ENCODE measurements at places on chromosomes 12 and 14. TPM values are rescaled to one million over a fixed set of nuclear protein-coding genes. Genes with fewer than 3 reads are reported as not detected.

DNA sequence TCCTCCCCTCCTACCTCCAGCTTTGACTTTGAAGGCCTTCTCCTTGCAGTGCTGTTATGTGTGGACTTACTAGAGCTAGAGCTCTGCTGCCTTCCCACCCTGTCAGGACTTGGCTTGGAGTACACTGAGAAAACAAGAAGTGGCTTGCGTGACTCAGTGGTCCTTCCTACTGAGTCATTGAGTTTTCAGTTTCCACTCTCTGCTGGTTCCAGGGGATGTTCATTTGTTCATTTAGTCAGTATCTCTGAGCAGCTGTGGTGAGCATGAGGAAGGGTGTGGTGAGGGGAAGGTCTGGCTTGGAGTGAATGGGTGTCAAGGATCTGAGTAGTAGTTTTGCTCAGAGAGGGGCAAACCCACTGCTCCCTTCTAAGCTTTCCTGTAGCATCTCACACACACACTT, 17.2 kb upstream of the ELK3 start:
- no peak for DNase-seq

- no peak for DNase-seq
These were observed 833.6 kb downstream of the FLRT2 start for GRCh38 chr14:86363576-86363975.

GRCh38 chr12:111222523-111222922, 146.4 kb downstream of the PHETA1 start:
- no peak for DNase-seq

DNA sequence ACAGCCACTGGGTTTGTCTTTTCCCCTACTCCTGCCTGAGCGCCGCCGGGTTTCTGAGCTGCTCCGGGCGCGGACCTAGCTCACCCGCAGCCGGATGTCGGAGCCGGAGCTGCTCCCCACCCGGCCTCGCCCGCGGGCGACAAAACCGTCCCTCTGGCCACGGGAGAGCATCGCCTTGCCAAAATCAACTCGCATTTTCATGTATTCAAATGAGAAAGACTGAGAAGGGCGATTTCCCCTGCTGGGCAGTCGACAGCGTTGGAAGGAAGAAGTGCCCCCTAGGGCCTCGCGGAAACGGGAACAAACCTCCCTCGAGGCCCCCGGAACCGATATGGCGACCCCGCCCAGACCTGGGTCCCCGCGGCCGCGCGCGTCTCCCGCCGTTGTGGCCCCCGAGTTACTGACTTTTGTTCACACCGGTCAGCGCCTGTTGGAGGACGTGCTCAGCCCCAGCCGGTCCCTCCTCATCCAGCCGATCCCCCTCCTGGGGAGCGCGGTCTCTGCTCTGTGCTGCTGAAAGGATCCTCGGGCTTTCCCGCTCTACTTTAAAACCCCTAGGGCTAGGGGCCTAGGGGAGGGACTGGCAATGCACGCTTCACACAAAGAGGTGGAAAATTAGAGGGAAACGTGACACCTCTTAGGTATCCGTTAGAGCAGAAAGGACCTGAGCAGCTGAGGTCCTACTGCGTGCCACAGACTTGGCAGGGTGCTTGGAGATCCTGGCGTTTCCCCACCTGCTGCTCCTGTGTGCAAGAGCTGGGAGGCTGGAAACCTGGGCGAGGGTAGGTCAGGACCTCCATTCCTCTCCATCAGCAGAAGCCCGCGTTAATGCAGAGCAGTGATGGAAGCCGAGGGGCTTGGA, 4.3 kb downstream of the TTC6 start:
- DNase-seq = no peak

GRCh38 chr12:52837781-52838608, 3.9 kb upstream of the KRT79 start:
- no peak for DNase-seq

- no peak for DNase-seq
These were observed 24.1 kb downstream of the PLEKHG7 start for GRCh38 chr12:92726850-92727249.

GRCh38 chr12:114789276-114789675, 105.3 kb upstream of the TBX3 start:
- no peak for DNase-seq

DNA sequence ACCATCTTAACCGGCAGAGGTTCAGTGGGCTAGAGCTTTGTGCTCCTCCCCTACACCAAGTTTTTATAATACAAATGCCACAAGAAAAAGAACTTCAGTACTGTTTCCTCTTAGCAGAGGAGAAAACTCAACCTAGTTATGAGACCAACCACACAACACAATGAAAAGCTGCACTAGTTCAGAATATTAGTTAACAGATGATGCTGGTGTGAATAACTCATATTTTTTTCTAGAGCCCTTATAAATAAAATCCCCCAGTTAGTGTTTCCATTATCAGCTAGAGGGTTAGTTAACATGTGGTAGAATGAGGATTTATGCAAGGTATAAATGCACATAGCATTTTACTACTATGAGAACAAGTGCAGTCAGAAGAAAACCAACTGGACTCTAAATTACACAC, 61.9 kb upstream of the AMN1 start:
- no peak for DNase-seq

- DNase-seq = no peak
These were observed 212.1 kb upstream of the FKBP4 start for GRCh38 chr12:2582631-2583030.

DNA sequence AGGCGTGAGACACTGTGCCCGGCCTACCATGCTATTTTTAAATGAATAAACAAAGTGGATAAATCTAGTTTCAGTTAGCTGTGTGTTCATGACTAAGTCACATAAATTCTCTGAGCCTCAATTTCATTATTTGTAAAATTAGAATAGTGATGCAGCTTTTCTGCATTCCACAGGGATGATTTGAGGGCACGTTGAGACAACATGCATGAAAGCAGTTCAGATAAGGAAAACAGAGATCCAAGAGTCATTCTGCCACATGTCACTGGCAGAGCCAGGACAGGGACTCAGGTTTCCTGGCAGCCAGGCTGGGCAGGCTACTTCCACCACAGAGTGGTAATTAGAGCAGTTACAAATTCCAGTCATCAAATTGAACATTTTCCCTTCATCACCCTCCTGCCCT, 2.9 kb upstream of the PPP4R4 start:
- no peak for DNase-seq

DNA sequence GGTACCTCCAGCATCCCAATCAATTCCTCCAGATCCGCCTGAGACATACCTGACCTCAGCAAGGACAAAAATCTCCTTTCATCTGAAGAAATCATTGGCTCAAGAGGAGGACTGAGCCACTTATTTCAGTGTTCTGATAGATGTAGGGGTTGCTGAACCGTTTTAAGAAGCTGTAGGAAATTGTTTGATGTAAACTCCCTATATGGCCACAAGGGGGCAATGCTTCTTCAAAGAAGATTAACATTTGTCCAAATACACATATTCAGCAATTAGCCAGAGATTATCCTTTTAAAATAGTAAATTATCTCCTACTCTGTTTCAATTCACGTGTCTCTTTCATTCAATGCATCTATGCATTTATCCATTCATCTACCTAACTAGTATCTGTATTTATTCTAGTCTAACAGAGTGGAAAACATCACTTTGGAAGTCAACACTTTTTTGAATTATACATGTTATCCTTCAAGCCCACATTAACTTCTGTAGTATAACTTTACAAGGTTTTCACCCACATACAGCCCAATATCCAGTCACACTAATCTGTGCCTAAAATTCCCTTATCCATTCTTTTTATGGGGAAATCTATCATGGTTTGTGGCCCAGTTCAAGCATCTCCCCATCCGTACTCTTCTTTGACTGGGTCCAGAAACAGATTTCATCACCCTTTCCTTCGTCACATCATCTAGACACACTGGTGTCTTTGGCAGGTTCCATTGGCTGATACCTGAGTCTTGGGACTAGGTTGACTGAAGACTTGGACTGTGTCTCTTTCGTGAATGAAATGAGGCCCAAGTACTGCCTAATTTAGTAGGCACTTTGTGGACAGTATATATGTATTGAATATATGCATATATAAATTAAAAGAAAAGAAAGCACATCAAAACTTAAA, 411.0 kb upstream of the OR4E1 start:
- DNase-seq = peak; percentile 23

DNA sequence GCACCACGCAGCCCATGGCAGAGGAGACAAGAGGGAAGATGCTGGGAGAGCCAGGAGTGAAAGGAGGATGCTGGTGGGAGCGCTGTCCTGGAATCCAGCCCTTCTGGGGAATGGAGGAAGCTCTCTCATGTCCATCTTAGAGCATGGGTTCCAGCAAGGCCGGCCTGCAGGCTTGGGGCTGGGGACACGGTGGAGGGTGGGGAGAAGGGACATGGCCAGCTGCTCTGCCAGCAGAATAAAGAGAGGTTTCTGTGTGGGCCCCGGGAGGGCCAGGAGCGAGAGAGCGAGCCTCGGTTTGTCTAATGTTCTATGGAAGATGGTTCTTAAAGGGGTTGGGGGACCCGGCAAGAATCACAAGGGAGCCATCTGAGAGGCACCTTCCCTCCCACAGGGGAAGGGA, 60.2 kb downstream of the RIMBP2 start:
- DNase-seq = no peak

DNA sequence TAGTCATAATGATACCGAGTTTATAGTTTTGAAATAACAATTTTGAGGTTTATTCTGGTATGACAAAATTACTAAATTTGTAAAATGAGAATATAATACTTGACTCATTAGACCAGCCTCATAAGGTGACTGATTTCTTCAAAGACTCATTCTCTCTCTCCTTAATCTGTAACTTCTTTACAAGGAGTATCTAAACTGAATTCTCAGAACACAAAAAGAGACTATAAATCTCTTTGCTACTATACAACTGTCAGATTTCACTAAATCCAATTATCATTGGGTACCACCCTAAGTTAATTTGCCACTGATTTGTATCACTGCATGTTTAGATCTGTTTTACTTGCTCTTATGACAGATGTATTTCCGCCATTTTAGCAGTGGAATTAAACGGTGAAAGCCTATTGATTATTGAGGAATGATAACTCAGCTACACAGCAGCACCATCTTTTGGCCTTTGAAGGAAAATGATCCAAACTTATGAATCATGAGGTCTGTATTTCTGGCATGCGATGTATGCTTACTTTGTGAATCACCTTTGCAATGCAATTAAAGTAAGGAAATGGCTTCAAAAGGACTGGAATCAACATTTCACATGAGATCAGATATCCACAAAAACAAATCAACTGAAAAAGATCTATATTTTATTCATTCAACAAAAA, 161.2 kb downstream of the RERGL start:
- DNase-seq = no peak

- no peak for DNase-seq
These were observed 8.6 kb downstream of the TC2N start for GRCh38 chr14:91858536-91859275.

DNA sequence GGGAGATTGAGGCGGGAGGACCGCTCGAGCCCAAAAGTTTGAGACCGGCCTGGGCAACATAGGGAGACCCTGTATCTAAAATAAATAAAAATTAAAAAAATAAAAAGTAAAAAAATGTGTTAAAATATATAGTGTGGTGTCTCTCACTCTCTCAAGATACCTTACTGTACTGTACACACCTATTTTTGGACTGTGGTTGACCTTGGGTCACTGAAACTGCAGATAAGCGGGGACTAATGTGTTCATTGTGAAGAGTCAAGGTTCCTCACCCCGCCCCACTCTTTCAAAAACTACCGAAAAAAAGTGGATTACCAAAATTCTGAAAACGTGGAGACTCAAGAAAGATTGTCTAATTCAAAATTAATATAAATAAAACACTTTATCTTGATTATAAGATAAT, 1.0 kb upstream of the TAS2R13 start:
- no peak for DNase-seq

- DNase-seq = no peak
These were observed 166.4 kb downstream of the AEBP2 start for GRCh38 chr12:19605720-19606119.

Gene KIF5A
- total RNA-seq = 0.81 TPM

Gene CAPS2
- total RNA-seq = 12.4 TPM

Gene HNF1A
- total RNA-seq = 12.0 TPM

Gene ARL6IP4
- 169 TPM for total RNA-seq

Gene GSG1
- 0.83 TPM for total RNA-seq

Gene SSPN
- 64.4 TPM for total RNA-seq

Gene FOXG1
- not detected for total RNA-seq

Gene GDF3
- not detected for total RNA-seq

Gene TAS2R50
- 1.3 TPM for total RNA-seq

Gene NR1H4
- 45.8 TPM for total RNA-seq

Gene RGS6
- total RNA-seq = 1.1 TPM

Gene DLK1
- total RNA-seq = 7.0 TPM

Gene C12orf50
- total RNA-seq = 0.12 TPM

Gene KLRC2
- 0.32 TPM for total RNA-seq

Gene CCDC177
- not detected for total RNA-seq

Gene VIPAS39
- total RNA-seq = 21.7 TPM

Gene TARBP2
- total RNA-seq = 33.3 TPM

Gene GPRC5A
- 7.2 TPM for total RNA-seq

Gene IL22
- not detected for total RNA-seq

Measured in mucosa of gallbladder (tissue), 1 donor.